ENCODE measurements at places on chromosomes 4 and X.

- no peak for DNase-seq
Observed at GRCh38 chr4:85676850-85677590, 202.1 kb downstream of the ARHGAP24 start.

GRCh38 chr4:77184974-77185373 lies 28.0 kb downstream of the CCNG2 start:
- DNase-seq, result no peak

GRCh38 chrX:103879339-103879738 lies 47.3 kb upstream of the RAB9B start:
- DNase-seq, result no peak

GRCh38 chr4:187865914-187866313 lies 129.7 kb upstream of the ZFP42 start:
- no peak for DNase-seq

- no peak for DNase-seq
Observed at GRCh38 chr4:157880761-157881160, 292.1 kb downstream of the GASK1B start.

GRCh38 chrX:40950546-40950945 lies 134.7 kb upstream of the USP9X start:
- no peak for DNase-seq

DNA sequence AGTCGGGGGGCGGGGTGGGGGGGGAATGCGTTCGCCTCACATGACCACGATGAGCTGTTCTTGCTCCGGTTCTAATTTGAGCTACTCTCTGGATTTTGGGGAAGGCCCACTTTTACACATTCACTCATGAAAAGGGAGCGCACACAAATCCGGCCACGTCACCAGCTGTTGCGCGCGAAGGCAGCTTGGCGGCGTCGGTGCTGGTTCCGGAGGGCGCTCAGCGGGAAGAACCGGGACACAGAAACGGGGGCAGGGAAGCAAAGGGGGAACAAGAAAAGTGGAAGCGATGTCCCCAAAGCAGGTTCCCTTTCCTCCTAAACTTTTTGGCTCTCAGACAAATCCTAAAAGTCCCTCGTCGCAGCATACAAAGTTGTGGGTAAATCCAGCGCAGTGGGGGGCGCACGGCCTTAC lies 605 bp downstream of the ANXA5 start:
- DNase-seq, result peak; percentile 27

- DNase-seq, result peak; percentile 91
Observed at GRCh38 chr4:13544606-13545393, 492 bp upstream of the NKX3-2 start.

DNA sequence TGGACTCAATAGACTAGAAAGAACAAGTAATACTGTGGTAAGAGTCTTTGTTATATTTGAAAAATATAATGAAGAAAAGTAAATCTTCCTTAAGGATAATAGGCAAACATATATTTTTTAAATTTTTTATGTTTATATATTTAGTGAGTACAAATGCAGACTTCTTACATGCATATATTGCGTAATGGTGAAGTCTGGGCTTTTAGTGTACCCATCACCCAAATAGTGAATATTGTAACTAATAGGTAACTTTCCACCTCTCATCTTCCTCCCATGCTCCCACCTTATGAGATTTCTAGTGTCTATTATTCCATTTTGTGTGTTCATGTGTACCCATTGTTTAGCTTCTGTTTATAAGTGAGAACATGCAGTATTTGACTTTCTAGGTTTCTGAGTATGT lies 711.2 kb upstream of the NDST4 start:
- no peak for DNase-seq

GRCh38 chr4:109183931-109184490 lies 118.4 kb downstream of the COL25A1 start:
- no peak for DNase-seq
